Amniotic stem cell (primary cell): ENCODE measurements at places on chromosomes 13 and 19.
A peak's percentile ranks its signal among the peaks of the same experiment; 100 is the strongest.

- no peak for DNase-seq
Measured at GRCh38 chr19:45205810-45206209, 27.2 kb downstream of the BLOC1S3 start.

DNA sequence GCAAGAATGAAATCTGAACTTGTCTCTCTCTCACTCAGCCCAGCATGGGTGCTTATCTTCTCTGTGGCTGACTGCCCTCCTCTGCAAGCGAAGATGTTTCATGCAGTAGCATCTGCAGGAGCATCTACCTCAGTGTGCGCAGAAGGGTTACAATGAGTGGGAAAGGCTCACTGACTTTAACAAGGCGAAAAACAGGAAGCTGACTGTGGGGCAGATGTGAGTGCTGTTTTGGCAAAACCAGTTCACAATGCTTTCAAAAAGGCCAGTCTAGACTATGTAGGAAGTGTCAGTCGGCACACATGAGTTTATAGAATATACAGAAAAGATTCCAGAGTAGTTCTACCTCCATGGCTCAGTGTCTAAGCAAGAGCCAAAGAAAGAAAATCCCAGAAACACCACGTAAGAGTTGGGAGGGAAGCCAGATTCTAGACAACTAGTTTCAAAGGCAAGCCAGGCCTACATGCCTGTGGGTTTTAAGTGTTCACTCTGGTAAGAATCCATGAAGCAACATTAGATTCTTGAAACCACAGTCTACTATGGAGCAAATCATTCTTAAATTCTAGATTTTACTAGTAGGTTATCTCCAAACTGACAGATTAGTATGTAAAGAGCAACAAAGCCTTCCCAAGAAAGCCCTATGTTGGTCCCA lies 124.5 kb downstream of the ABCC4 start:
- no peak for DNase-seq

DNA sequence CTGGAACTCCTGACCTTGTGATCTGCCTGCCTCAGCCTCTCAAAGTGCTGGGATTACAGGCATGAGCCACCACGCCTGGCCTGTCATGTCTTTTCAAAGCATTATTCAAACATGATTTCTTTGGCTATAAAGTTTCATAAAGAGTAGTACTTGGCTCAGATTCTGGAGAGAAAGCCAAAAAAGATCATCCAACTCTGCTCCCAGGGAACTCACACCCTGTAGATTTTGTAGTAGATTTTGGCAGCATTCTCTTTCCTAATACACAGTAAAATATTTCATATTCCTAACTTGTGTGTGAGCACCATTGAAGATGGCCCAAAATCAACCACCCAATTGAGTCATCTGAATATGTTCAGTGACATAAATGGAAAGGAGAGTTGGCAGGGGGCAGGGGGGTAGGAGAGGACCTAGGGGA lies 48.4 kb downstream of the CAB39L start:
- no peak for DNase-seq

DNA sequence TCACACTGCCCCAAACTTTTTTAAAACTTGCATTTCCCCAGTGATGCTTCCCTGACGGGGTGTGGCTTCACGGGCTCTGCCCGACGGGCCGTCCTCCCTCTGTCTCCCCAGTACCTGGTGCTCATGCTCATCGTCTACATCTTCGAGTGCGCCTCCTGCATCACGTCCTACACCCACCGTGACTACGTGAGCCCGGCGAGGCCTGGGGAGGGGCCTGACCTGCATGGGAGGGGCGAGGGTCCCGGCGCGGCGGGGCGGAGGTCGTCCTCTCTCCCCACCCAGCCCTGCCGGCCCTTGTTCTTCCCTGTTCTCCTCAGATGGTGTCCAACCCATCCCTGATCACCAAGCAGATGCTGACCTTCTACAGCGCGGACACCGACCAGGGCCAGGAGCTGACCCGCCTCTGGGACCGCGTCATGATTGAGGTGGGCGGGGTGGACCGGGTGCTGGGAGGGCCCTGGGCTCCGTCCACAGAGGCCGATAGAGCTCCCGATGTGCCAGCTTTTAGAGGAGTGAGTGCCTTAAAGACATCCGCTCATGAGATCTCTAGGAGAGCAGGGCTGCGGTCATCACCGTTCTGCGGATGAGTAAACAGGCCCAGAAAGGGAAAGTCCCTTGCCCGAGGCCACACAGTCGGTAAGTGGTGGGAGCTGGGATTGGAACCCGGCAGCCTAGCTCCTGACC lies 6.9 kb downstream of the UPK1A start:
- DNase-seq, result peak; percentile 55

DNA sequence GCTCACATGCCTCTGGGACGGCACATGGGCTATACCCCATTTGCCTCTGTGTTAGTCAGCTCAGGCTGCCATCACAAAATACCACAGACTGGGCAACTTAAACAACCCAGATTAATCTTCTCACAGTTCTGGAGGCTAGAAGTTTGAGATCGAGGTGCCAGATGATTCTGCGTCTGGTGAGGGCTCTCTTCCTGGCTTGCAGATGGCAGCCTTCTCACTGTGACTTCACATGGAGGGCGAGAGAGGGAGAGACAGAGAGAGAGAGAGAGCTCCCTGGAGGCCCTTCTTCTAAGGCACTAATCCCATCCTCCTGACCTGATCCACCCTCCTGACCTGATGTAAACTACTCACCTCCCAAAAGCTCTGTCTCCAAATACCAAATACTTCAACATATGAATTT lies 55.0 kb downstream of the GPR12 start:
- no peak for DNase-seq

DNA sequence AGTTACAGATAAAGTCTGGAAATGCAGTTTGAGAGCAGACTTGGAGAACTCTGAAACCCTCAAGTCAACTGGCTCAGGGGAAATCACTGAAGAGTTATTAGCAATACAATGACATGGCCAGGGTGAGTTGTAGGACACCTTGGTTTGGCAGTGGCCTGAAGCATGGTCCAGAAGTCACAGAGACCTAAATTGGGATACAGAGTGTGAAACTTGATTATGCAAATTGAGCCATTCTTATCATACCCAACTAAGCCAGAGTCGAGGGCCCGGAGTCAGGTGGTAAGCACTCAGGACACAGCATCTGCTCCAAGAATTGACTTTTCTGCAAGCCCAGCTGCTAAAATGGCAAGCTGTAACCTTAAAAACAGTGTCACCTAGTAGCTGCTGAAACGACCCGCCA lies 224.5 kb downstream of the DCLK1 start:
- no peak for DNase-seq

DNA sequence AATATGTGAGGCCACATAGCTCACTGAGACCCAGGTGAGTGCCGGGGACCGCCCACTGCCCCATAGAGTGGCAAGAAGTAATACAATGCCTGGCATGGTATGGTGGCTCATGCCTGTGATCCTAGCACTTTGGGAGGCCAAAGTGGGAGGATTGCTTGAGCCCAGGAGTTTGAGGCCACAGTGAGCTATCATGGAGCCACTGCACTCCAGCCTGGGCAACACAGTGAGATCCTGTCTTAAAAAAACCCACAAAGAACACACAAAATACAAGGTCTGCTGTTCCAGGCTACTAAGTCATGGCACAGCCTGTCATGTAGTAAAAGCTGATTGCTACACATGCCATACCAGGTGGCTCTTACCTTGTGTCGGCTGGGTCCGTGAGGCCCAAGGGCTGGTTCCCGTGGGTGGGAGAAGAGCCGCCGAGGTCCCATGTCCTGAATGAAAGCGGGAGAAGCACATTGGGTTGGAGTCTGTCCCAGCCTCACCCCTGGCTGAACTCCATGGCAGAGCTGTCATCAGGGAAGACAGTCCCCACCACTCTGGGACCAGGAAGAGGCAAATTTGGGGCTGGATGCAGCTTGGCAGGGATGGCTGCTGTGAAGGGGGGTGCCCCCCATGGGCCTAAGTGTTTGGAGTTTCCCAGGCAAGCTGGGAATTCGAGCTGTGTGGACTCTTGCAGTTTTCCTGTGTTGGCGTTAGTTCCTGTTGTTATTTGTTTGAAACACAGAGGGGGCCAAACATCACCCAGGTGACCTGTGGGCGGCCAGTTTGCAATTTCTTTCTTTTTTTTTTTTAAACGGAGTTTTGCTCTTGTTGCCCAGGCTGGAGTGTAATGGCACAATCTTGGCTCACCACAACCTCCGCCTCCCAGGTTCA lies 3.2 kb upstream of the FDX2 start:
- DNase-seq, result no peak

GRCh38 chr19:38293281-38293680 lies 10.8 kb upstream of the C19orf33 start:
- no peak for DNase-seq

- no peak for DNase-seq
Measured at GRCh38 chr19:12784394-12784870, 6.9 kb upstream of the JUNB start.

DNA sequence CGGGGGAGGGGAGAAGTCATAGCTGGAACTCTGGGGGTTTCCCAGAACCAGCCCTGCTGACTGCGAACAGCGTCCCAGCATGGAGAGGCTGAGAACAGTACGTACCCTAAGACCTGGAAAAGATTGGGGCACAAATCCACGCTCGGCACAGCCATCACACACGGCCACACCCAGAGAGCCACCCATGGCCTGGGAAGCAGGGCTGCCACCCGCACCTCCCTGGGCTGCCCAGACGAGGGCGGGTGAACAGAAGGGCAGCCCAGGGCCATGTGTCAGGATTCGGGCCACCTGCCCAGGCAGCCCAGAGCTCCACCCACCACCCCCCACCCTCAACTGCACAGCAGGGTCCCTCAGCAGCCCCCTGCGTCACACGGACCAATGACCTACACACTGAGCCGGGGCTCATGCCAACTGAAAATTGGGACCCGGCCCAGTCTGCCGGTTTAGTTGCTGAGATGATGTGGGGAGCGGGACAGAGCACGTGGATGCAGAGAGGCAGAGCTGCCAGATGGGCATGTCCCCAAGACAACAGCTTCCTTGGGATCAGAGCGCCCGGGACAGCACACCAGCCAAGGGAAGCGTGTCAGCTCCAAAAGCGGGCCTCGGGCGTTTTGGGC lies 8.5 kb downstream of the UBXN6 start:
- no peak for DNase-seq

- no peak for DNase-seq
Measured at GRCh38 chr19:13408889-13409518, 97.3 kb downstream of the CACNA1A start.

DNA sequence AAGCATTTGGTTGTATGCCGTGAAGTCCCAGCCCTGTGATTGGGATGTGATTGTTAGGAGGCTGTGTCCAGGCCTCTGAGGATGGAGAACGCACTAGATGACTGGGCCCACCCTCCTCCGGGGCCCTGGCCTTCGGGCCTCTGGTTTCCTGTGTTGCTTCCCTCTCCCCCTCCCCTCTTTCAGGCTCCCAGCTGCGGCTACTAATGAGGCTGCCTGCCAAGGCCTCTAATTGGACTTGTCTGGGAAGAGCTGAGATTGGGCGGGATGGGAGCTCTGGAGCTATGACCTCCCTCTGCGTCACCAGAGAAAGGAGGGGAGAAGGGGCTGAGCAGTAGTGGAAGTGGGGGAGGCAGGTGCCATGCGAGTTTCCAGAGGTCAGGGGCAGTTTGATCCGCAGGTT lies 9.9 kb downstream of the PTH2 start:
- no peak for DNase-seq

DNA sequence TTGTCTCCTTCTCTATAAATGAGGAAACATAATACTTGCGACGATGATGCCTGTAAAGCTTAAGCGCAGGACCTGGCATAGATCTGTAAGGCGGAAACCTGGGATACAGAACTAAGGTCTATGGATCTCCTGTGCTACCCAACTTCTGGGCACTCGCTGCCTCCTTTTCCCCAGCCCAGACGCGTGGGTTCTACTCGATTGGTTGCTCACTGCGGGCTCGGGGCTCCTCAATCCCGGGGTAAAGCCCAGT lies 615 bp upstream of the PSMC4 start:
- DNase-seq, result no peak

- no peak for DNase-seq
Measured at GRCh38 chr13:91053318-91054065, 294.0 kb upstream of the MIR17HG start.

- DNase-seq, result no peak
Measured at GRCh38 chr19:52170304-52170703, 1.1 kb downstream of the ZNF836 start.

DNA sequence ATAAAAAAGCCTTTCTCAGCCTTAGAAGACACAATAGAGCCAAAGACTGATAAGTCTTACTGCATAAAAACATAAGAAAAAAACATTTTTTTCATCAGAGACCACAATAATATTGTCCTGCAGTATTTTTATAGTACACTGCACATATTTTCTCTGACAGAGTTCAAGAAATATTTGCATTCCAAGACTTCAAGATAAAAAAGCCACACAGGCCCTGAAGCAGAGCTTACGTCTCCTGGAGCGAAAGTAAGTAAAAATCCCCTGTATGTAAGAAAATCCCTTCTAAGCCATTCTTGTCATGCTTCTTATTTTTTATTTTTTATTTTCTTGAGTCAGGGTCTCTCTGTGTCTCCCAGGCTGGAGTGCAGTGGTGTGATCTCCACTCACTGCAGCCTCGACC lies 755.9 kb downstream of the LIG4 start:
- DNase-seq, result peak; percentile 60

DNA sequence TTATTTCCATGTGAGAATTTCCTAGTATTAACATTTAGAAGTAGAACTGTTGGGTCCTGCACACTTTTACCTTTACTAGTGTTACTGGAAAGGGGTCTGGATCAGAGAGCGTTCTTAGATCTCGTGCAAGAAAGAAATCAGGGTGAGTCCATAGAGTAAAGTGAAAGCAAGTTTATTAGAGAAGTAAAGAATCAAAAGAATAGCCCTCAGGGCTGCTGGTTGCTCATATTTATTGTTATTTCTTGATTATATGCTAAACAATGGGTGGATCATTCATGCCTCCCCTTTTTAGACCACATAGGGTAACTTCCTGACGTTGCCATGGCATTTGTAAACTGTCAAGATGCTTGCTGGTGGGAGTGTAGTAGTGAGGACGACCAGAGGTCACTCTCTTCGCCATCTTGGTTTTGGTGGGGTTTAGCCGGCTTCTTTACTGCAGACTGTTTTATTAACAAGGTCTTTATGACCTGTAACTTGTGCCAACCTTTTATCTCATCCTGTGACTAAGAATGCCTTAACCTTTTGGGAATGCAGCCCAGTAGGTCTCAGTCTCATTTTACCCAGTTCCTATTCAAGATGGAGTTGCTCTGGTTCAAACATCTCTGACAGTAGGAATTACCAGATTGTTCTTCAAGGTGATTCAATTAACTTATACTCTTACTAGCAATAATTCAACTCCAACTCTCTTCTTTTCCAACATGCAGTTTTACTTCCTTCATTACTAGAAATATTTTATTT lies 27.4 kb downstream of the NDFIP2 start:
- no peak for DNase-seq

DNA sequence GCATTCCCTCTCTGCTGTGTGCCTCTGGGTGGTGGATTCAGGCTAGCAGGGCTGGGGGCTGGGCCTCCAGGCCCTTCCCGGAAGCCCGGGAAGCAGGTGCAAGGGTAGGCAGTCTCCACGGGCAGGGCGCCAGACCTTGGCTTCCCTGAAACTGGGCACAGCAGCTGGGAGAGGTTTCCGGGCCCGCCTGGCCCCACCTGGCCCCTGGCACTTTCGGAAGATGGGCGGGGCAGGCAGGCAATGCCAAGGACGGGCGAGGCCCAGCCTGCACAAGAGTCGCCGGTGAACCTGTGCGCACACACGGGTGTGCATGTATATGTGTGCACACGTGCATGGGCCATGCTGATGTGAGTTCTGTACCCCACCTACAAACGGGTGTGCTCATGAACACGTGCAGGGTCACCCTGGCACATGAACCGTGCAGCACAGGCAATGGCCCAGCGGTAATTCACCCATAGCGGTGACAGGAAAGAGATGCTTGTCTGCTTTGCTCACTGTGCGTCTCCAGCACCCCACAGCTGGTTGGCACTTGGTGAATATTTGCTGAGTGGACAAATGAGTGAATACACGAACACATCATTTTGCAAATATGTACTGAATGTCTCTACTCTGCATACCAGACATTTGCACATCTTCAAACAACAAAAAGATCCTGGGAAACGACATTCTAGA lies 15.3 kb downstream of the GADD45B start:
- DNase-seq, result no peak
